Right atrium auricular region (tissue), 2 donors: ENCODE measurements at places on chromosomes 6 and 20. TPM values are rescaled to one million over a fixed set of nuclear protein-coding genes. Genes with fewer than 3 reads are reported as not detected.

POU5F1 gene
- total RNA-seq = not detected

BMP2 gene
- 8.9 TPM for total RNA-seq

DNMT3B gene
- total RNA-seq = 0.44 TPM

DNA sequence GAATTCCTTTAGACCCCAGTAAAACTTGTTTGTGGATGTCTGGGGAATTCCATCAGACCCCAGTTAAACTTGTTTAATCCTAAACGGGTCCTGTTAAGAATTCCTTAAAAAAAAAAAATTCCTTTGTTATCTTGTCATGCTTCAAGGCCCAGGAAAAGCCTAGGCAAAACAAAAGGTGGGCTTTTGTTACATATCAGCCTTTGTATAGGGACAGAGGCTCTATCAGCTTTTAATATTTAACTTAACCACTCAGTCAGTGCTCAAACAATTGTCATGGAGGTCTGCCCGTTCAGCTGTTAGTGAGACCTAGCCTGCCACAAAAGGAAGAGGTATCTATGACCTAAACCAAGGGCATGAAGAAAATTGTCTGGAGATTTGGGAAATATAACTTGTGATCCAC lies 53.1 kb downstream of the SLC22A1 start:
- H3K4me1 ChIP-seq = no peaks in the 10 kb centered on the region
- H3K4me3 ChIP-seq = no peak overlapping the region
- H3K27ac ChIP-seq = no peak overlapping the region
- no peaks in the 10 kb centered on the region for H3K36me3 ChIP-seq

DNA sequence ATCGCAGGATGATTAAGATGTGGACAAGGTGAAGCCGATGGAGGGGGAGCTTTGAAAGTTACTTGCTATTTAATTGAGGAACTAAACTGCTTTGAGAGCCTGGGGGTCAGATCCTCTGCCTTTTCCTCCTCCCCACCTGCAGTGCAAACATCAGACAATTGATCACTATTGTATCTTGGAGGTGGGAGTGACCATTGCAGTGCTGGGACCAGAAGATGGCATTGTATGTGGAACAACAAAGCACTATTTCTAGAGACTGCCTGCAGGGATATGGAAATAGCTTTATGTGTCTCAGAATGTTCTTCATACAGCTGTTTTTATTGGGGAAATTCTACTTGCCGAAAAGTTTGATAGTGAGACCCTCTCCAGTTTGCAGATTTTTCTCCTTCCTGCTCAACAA lies 4.2 kb downstream of the MOG start:
- H3K27me3 ChIP-seq = no peaks in the 10 kb centered on the region
- no peaks in the 10 kb centered on the region for H3K36me3 ChIP-seq
- H3K4me1 ChIP-seq = peaks cover 10% of the 10 kb centered on the region
- no peak overlapping the region for H3K4me3 ChIP-seq
- no peak for DNase-seq
